AML-193 (cell line): ENCODE measurements at places on chromosomes 3 and 15.

DNA sequence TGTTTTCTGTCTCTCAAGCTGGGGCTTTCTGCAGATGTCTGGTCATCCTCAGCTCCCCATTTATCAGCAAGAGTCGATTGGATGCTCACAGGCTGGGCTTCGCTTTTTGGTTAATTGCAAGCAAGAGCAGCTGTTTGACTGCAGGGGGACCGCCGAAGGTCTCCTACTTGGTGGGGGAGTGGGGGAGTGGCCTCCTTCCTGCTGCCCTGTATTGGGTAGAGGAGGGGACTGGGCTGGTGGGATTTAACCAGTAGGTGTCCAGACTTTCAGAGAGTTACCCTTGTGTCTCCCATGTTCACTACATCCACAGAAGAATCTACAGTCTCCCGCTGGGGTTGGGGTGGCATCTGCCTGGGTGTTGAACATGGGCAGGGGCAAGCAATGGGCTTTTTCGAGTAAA lies 78.7 kb downstream of the PLXNA1 start:
- DNase-seq, result no peak

GRCh38 chr3:13167064-13167743 lies 94.0 kb upstream of the IQSEC1 start:
- no peak for DNase-seq

GRCh38 chr3:134857356-134857755 lies 62.3 kb downstream of the EPHB1 start:
- no peak for DNase-seq

DNA sequence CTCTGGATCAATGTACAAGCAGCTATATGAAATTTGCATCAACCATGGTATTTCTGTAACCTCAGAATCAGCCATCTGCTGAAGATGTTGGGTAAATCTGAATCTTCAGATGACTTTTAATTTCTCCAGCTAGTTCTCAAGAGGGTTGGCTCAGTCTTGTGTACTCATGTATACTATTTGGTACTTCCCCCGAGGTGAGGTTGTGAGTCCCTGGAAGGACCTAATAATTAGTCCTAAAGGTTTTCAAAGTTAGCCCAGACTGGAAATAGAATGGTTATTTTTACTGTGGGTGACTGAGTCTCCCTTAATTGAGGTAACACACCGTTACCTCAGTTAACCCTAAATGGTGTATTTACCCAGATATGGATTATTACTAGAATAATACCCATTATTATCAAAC lies 104.3 kb upstream of the THSD4 start:
- no peak for DNase-seq

- no peak for DNase-seq
Observed at GRCh38 chr15:82945326-82945725, 7.2 kb downstream of the HOMER2 start.

- no peak for DNase-seq
Observed at GRCh38 chr3:18825665-18826064, 322.6 kb upstream of the KCNH8 start.
